ENCODE measurements at places on chromosomes 5 and 9.

DNA sequence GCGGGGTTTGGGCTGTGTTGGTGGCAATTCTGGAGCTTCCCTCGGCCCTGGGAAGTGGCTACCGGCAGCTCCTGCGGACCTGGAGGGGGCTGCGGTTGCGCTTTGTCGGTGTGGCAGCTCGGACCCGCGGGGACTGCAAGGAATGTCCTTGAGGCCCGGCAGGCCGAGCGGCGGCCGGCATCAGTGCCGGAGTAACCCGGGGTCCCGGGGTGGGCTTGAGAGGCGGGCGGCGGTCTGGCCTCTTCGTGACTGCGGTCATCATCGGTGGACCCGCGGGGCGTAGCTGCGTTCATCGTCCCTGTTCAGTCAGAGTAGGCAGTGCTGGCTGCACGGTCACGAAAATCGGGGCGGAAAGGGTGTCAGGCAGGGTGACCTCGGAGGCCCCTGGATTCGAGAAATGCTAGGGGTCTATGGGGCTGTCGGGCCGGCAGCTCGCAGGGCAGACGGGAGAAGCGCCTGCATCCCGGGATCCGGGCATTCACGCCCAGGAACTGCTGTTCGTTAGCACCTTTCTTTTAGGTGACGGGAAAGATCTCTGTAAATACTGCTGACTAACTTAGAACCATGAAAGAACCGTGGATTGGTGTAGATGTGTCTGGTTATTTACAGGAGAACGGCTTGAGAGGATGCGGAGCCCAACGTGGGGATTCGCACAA is 474 bp downstream of the HMGCR start:
- DNase-seq: peak; percentile 62

DNA sequence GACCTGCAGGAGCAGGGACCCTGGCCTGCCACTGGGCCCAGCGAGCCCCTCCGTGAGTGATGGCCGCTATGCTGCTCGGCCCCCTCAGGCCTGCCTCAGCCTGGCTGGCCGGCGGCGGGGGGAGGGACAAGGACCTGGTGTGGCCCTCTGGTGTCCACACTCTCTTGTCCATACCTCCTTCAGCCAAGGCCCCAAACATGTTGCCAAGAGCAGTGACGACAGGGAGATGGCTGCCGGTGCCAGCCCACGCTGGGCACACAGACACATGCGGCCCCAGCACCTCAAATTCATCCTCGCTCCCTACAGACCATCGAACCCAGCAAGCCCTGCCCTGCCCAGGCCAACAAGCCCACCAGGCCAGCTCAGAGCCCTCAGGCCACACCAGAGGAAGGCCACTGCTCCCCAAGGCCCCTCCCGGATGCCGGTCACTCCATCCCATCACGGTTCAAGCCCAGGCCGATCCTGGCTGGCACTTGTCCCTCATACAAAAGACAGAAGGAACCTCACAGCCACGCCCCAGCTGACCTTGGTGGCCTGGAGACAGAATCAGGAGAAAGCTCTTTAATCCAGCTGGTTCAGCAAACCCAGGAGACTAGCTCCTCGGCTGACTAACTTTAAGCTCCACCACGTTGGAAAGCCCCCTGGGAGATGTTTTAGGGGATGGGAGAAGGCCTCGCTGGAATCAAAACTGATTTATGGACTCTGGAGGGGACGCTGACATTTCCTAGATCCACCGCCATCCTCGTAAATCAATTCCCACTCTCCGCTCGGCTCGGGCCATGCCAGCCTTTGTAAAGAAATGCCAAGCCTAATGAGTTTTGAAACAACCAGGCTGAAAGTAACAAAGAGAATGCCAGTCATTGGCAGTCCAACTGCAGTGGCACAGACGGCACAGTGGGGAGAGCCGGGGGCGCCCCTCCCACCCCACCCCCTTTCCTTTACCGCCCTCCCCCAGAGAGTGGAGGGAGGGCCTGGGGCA is 84.9 kb downstream of the VAV2 start:
- DNase-seq: no peak

GRCh38 chr5:80713631-80714030 is 58.8 kb upstream of the DHFR start:
- no peak for DNase-seq

DNA sequence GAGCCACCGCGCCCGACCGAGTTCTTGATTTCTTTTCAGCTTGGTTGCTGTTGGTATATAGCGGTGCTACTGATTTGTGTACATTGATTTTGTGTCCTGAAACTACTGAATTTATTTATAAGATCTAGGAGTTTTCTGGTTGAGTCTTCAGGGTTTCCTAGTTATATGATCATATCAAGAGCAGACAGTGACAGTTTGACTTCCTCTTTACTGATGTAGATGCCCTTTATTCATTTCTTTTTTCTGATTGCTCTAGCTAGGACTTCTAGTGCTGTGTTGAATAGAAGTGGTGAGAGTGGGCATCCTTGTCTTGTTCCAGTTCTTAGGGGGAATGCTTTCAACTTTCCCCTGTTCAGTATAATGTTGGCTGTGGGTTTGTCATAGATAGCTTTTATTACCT is 17.4 kb upstream of the LRRC19 start:
- no peak for DNase-seq

DNA sequence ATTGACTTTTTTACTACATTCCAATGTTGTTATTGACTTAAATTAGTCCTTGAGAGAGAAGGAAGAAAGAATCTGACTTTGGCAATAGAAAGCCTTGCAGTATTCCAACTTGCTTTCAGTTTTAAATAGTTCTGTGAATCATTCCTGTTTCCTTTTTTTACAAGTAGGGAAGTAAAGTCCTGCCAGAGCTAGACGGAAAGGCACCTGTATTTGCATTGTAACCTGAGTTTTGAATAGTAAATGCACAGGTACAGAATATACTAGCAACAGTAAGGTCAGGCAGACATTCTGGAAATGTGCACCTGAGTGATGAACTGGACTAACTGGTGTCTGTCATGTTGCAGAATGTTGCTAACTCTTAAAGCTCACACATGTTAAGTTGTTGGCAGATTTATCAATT is 100.9 kb downstream of the PRKACG start:
- no peak for DNase-seq

DNA sequence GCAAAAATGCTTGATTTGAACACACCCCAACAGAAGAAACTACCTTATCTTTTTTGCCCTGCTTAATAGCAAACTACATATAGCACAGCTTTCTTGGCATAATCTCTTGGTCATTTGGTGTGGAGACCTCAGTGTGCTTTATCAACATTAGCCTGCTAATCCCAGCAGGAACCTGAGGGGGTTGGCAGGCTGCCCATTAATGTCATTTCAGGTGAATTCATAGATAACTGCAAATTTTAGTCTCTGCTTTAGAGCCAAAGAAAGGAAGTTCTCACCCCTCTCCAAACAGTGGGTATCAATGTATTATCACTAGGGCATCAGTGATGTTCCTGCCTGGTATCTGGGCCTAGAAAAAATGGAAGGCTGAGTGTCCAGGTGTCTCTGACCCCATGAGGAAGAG is 489.0 kb downstream of the NTRK2 start:
- no peak for DNase-seq

- peak; percentile 46 for DNase-seq
These were observed 24.6 kb downstream of the NR2F1 start for GRCh38 chr5:93607367-93608258.

- no peak for DNase-seq
These were observed 701 bp downstream of the PARP8 start for GRCh38 chr5:50667023-50667652.

DNA sequence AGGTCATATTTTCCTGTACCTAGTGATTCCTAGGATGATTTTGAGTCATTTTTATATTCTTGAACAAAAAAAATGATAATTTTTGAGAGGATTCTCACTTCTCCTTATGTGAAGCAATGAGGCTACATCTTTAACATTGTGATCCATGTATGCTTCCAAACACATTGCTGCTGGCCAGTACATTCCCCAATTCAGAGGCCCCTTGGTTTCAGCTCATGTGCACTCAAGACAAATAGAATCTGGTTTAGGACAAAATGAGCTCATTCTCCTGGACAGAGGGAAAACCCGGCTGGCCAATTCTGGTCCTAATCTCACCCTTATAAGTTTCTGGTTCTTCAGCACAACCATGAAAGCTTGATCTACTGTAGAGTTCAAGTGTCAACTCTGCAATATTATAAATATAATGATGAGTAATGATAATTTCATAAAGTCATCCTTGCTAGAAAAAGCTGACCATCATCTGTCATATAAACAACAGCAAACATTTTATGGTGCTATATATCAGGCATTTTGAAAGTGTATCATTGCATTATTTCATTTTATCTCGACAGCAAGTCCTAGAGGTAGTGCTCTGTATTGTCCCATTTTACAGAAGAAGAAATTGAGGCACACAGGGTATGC is 139.1 kb upstream of the ZNF366 start:
- no peak for DNase-seq

- no peak for DNase-seq
These were observed 73.9 kb downstream of the MVB12B start for GRCh38 chr9:126400571-126400970.

- DNase-seq: no peak
These were observed 130.1 kb upstream of the TLR4 start for GRCh38 chr9:117574099-117574498.

DNA sequence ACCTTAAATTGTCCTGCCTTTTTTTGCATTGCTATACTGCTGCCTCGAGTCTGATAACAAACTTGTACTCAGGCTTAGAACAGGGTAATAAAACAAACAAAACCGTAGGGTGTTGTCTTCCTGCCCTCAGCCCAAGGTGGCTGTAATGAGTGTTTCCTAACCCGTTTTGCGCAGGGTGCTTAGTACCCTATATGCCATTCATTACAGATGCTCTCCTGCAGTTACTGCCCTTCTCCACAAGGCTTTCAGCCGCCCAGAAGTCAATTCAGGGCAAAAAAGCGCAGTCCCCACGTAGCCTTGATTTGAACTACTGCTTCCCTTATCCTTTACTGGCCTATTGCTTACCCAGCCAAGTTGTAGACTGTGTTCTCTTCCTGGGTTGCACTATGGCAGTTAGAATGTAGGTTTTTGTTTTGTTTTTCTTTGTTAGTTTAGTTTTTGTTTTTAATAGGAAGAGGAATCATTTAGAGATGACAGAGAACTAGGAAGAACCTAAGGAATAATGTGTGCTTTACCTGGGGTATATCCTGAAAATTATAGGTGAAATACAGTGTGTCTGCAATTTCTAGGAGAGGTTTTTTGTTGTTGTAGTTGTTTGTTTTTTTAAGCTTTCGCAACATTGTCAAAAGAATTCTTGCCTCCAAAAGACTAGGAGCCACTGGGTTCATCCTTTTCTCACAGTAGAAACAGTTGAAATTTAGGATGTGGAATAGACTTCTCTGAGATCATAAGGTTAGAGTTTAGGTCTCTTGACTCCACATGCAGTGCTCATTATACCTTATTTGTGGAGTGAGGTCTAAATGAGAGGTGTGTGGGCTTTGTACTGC is 1.3 kb downstream of the HMGXB3 start:
- DNase-seq: peak; percentile 69

DNA sequence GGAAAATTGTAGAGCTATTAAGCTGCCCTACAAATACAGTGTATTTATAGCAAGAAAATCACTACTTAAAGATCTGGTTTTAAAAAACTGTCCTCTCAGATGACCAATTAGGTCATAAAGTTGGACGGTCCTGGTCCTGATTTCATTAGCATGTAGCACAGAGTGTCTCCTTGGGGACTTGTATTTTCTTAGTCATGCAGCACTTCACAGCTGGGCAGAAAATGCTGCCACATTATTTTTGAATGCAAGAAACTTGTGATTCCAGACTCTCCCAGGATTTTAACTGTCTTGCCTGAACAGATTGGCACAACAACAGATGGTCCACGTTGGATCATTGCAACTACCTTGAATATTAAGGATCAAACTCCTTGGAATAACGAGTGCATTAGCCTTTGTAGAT is 348.1 kb upstream of the SGCD start:
- no peak for DNase-seq

DNA sequence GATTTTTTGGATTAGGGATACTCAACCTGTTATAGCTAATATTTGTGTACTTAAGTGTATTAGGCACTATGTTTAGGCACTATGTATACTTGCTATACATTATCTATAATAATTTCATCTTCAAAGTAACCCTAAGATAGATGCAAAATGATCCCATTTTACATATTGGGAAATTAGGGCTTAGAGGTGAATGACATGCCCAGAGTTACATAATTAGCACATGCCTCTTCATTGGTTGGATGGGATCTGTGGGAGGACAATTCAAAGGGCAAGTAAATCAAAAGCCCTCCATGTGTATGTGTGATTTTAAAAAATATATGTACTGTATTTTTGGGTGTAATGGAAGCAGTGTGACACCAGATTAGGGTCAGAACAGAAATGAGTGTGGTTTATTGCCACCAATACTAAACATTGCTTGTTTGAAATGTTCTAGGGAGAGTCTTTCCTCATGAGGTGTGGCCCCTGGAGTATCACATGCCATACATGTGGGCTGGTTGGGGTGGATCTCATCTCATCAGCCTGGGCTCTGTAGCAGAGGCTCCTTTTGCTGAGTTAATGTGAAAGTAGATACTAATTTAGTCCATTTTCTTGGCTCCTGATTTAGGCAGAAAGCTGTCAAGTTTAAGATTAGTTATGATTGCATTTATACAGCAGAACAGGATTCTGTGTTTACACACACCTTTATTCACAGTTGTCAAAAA is 5.5 kb downstream of the C9orf85 start:
- DNase-seq: peak; percentile 35

DNA sequence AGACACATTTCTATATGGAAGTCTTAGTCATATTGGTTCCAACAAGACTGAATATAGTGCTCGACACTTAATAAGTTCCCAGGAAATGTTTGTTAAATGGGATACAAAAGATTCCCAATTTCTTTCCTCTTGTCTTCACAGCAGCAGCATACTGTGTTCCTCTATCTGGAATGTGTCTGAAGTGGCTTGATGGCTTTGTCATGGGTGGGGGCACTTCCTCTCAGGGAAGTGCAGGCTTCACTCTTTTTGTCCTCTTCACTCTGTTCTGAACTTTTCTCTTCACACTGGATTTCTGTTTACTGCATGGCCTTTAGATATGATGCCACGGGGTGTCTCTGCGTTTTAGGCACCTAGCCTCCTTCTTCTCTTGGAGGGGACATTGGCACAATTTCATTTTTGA is 127.7 kb upstream of the C9orf72 start:
- DNase-seq: no peak

- no peak for DNase-seq
These were observed 169.8 kb upstream of the PPP1R26 start for GRCh38 chr9:135309763-135310125.

- DNase-seq: no peak
These were observed 7.1 kb downstream of the FLT4 start for GRCh38 chr5:180642181-180642775.
